ENCODE measurements at places on chromosomes 5 and 9.

DNA sequence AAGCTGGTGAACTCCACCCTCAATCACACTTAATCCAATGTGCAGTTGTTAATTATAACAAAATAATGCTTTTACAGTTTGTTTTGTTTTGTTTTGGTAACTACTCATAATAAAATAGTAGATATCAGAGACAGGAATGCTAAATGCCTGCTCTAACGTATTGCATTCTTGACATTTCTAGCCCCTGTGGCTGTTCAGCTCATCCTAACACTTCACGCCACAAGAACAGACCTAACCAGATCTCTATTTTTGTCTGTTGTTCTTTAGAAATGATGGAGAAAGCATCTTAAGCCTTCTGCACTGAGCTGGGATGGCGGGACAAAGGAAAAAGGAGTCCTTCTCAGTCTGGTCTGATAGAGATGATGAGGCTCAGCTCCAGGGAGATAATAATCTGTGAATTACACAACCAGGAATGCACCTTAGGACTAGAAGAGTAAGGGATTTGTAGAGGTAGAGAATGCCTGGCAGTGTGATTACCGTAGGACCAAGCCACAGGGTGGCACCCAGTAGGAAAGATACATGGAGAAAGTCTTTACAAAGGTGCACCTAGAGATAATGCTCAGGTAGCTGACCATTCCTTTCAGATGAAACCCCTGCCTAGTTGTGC, 628.8 kb downstream of the PDE4D start:
- DNase-seq: no peak

DNA sequence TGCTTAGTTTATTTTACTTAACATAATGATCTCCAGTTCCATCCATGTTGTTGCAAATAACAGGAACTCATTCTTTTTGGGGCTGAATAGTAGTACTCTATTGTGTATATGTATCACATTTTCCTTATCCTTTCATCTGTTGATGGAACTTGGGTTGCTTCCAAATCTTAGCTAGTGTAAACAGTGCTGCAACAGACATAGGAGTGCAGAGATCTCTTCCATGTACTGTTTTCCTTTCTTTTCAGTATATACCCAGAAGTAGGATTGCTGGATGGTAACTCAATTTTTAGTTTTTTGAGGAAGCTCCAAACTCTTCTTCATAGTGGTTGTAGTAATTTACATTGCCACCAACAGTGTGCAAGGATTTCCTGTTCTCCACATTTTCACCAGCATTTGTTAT, 138.8 kb upstream of the POC5 start:
- DNase-seq: no peak

DNA sequence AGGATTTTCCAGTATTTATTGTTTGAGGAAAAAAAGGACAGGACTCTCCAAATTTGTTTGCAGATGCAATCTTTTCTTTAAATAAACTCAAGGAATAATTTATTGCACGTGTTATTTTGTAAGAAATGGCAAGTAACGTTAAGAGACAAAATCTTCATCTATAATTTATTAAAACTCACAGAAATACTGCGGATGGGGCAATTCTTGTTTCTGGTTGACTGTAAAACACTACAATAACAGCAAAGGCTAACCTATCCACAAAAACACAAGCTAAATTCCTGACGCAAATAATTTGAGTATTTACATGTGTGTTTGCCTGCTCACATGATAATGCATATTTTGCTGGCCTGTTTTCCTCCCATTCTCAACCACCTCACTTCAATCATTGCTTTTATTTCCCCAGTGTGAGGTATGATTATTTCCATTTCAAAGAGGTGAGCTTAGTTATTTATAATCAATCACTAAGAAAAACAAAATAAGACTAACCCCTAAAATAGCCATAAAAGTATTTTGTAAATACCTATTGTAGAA, 619.4 kb downstream of the PDE4D start:
- DNase-seq: no peak

DNA sequence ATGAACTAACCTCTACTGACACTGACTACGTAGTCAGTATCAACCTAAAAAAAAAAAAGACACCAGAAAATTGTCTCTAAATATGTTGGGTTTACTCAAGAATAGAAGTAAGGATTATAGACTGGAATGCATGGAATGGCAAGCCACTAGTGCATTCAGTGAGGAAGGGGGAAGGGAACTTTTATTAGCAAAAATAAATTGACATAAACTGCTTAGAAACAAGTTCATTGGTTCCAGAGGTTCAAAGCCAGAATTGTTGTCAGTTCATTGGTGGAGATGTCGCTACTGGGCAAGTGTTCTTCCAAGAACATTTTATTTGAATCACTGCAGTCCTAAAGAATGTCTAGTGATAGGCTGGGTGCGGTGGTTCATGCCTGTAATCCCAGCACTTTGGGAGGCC, 26.1 kb upstream of the AOPEP start:
- no peak for DNase-seq

DNA sequence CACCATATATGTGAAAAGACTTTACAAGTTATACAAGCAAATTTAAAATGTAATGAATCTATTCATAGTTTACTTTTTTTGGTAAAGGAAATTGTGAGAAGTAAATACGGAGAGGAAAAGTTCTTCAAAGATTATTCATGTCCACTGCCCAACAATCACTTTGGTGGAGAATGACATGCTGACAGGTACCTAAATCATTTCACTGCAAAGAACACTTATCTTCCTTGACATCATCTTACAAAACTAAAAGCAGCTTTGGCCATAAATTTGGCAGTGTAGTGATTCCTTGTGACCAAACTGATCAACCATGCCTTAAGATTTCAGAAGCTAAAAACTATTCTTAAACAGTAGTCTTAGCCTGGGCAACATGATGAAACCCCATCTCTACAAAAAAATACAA, 42.5 kb downstream of the GOLPH3 start:
- no peak for DNase-seq

- DNase-seq: peak; percentile 11
These were observed 24.3 kb upstream of the KCNIP1 start for GRCh38 chr5:170479484-170479883.

DNA sequence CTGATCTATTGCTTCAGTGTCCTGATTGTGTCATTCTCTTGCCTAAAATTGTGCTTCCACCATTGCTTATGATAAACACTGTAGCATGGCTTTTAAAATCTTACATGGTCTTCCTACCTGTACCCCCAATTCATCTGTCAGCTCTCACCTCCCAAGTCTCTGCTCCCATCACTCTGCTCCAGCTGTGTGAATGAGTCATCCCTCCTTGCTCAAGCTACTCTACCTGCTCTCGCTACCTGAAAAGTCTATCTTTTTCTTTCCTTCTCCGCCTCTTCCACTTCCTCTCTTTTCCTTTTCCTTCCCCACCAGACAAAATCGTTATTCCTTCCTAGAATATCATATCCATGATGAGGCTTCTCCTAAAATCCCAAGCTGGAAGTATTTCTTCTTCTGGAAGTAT, 341.7 kb downstream of the PRELID2 start:
- DNase-seq: no peak

DNA sequence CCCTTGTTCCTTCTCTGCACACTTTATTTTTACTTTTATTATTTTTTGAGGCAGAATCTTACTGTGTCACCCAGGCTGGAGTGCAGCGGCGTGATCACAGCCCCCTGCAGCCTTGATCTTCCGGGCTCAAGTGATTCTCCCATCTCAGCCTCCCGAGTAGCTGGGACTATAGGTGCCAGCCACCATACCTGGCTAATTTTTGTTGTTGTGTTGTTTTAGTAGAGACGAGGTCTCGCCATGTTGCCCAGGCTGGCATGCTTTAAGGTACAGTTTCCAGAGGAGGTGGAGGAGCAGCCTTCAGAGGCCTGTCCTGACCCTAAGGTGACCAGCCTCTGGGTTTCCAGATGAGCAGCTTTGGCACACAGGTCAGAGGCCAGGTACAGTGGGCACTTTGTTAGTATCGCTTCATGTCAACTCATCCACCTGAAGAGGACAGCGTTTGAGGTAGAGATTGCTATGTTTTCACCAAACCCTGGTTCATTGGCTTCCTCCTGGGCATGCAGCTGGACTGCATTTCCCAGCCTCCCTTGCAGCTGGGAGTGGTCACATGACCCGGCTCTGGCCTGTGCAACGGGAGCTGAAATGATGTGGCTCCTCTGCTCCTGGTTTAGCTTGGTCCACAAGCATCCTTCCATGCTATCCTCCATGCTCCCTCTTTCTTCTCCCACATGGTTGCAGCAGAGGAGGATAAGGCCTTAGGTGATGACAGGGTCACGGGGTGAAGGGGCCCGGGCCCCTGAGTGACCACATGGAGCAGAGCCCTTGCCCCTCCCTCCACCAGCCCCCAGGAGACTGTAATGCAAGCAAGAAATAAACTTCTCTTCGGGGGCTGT, 139.3 kb upstream of the IER5L start:
- peak; percentile 5 for DNase-seq

DNA sequence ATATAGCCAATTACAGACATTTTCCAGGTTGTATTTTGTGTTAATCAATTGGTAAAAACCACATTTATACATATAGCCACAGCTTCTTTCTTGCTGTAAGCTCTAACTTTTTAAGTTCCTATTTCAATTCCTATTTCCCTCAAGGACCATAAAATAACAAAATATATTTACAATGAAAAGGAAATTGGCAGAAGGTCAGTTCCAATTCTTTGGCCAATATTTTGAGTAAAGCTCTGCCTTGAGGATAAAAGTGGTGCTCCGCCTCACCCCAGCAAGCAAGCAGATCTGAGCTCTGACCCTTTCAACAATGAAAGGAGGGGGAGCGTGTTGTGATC, 203.4 kb upstream of the RASEF start:
- DNase-seq: no peak

DNA sequence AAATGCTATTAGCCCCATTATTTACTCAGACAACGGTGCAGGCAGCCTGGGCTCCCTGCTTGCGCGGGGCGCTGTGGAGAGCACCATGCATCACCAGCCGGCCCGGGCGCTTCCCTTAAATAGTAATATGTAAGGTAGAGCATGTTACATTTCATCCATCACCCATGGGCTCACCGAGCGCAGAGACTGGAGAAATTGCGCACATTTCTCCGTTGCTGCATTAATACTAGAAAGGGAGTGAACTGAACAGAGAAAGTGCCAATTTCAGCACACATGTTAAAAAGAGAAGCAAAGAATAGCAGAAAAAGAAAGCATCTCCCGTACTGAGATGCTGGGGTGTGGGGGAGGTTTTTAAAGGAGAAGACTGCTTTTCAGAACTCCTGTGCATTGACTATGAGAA, 400.3 kb downstream of the ZSWIM6 start:
- DNase-seq: no peak

GRCh38 chr9:137631345-137632229, 12.8 kb downstream of the EHMT1 start:
- DNase-seq: no peak

DNA sequence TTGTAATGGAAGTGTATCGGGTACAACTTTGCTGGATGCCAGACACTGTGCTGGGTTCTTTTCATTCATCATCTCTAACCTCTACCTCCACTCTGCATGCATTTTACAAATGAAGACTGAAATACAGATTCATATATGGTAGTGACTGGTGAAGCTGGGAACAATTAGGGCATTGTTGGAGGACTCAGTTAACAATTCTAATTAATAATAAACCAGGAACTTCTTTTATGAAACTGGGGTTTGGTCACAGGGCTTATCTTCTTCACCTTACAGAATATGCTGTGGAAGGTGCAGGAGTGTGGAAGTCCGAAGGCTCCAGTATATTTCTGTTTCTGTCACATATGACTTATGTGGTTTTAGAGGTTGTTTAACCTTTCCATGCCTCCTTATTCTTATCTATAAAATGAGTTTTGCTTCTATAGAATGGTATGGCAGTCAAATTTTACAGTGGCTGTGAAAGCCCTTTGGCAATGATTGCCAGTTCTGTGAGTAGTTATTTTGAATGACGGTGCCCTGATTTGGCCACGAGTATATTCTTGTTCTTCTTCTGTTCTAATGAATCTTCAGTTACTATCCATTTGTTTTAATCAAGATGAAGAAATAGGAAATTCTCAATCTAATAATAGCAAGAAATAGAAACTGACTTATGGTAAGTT, 284.7 kb downstream of the GABRB2 start:
- no peak for DNase-seq

DNA sequence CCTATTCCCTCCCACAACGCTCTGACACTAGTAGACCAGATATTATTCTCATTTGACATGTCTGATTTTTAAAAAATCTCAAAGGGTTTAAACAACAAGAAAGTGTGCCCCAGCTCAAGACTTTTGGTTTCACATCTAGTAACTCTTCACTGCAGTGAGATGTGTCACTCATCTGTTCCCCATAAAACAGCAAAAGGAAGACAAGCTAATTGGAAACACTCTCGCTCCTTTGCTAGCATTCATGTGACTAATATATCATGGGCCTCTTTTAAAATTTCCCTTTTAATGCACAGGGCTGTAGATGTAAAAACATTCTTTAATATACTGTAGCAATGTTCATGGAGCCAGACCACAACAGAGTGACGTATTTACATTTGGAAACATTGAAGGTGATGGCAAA, 372.6 kb downstream of the ZNF608 start:
- DNase-seq: no peak

DNA sequence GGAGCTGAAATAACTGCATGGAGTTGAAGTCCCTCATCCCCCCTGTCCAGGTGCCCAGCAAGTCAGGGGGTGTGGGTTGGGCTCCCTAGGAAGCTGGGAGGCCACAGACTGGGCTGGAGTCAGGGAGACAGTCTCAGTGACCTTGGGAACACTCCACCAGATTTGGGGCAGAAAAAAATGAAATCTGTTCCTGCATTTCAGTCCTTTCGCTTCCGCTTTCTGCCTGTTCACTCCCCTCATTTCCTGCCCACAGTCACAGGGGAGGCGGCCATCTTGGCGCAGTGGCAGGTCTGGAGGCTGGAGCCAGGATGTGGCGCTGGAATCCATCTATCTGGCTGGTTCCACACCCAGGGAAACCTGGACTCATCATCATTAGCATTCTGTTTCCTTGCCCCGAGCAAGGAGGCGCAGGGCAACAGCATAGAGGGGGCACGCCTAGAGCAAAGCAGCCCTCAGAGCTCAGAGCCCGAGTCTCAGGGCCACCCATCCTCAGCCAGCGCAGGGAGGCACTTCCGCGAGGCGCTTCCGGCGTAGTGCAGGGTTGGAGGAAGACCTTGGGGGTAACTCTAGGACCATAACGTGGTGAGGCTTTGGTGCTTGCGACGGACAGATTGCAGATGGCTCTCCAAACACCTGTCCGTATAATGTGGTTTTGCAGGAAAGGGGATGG, 86.2 kb upstream of the HSPA9 start:
- DNase-seq: peak; percentile 87

- no peak for DNase-seq
These were observed 86.6 kb downstream of the EHMT1 start for GRCh38 chr9:137705443-137705863.

All from MV-4-11 (cell line).